Dermis blood vessel endothelial cell (primary cell): ENCODE measurements at places on chromosomes 5 and 9.

GRCh38 chr5:149453618-149454415, 74.7 kb upstream of the IL17B start:
- no peak for DNase-seq

DNA sequence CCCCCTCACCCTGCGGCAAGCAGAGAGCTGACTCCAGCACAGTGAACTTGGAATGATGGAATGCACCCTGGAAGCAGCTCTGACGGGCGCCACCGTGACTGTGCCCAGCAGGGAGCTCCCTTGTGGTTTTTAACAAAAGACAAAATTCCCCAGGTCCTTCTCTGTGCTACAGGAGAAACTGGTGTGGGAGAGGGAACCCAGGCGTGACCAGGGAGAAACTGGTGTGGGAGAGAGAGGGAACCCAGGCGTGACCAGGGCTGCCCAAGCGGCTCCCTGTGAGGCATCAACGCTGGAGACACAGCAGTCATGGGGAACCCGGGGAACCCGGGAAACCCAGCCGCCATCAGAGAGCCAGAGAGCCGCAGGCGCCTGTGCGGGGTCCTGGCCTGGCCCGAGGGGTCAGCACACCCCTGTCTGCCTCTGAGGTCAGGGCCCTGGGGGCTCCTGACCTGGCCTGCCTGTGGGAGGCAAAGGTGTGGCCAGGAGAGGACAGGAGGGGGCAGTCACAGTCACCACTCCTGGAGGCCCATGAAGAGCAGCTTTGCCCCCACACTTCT, 3.1 kb upstream of the AHRR start:
- no peak for DNase-seq

- DNase-seq, result no peak
These were observed 2212.2 kb upstream of the ACO1 start for GRCh38 chr9:30172206-30172605.

- no peak for DNase-seq
These were observed 105.2 kb upstream of the IER5L start for GRCh38 chr9:129283291-129283691.

GRCh38 chr5:4019841-4020240, 424.2 kb downstream of the IRX1 start:
- no peak for DNase-seq
